Stomach (tissue), 19 donors: ENCODE measurements at places on chromosomes 2 and 18. TPM values are rescaled to one million over a fixed set of nuclear protein-coding genes. Genes with fewer than 3 reads are reported as not detected.

- H3K4me1 ChIP-seq: peaks cover 28% of the 10 kb centered on the region
- DNase-seq: peak; percentile 53
- H3K4me3 ChIP-seq: no peak overlapping the region
- H3K27me3 ChIP-seq: no peaks in the 10 kb centered on the region
- H3K27ac ChIP-seq: peak overlapping the region; percentile 64
Observed at GRCh38 chr18:57004366-57005121, 142.3 kb upstream of the BOD1L2 start.

GRCh38 chr2:86274265-86274917, 63.0 kb downstream of the REEP1 start:
- no peak overlapping the region for H3K4me3 ChIP-seq
- peaks cover 4% of the 10 kb centered on the region for H3K36me3 ChIP-seq

DNA sequence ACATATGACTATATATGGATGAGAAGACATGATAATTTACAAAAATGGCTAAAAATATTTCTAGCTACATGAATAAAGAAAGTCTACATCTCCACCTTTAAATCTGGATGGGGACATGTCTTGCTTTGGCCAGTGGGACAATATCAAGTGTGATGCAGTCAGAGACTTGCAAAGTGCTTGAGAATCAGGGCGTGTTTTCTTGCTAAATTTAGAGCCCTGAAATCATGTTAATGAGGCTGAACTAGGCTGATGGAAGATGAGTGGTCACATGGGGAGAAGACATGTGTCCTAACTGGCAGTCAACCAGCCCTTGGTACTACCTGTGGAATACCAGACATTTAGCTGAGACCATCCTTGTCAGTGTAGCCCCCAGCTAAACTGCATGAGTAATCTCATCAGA, 278.5 kb upstream of the RGPD4 start:
- no peaks in the 10 kb centered on the region for H3K4me1 ChIP-seq
- no peaks in the 10 kb centered on the region for H3K27me3 ChIP-seq
- no peaks in the 10 kb centered on the region for H3K36me3 ChIP-seq
- H3K27ac ChIP-seq: no peak overlapping the region

GRCh38 chr2:25307949-25308557, 33.7 kb downstream of the DNMT3A start:
- H3K4me3 ChIP-seq: no peak overlapping the region
- peaks cover 41% of the 10 kb centered on the region for H3K36me3 ChIP-seq
- peaks cover 62% of the 10 kb centered on the region for H3K4me1 ChIP-seq
- H3K27me3 ChIP-seq: no peaks in the 10 kb centered on the region
- DNase-seq: no peak
- no peak overlapping the region for H3K27ac ChIP-seq

GRCh38 chr2:40448476-40449079, 3.3 kb downstream of the SLC8A1 start:
- H3K27ac ChIP-seq: no peak overlapping the region
- H3K4me1 ChIP-seq: peaks cover 12% of the 10 kb centered on the region
- DNase-seq: no peak
- no peak overlapping the region for H3K4me3 ChIP-seq

GRCh38 chr2:73414696-73415095, 29.1 kb downstream of the ALMS1 start:
- H3K27ac ChIP-seq: no peak overlapping the region
- no peak overlapping the region for H3K4me3 ChIP-seq
- peaks cover 10% of the 10 kb centered on the region for H3K36me3 ChIP-seq

DNA sequence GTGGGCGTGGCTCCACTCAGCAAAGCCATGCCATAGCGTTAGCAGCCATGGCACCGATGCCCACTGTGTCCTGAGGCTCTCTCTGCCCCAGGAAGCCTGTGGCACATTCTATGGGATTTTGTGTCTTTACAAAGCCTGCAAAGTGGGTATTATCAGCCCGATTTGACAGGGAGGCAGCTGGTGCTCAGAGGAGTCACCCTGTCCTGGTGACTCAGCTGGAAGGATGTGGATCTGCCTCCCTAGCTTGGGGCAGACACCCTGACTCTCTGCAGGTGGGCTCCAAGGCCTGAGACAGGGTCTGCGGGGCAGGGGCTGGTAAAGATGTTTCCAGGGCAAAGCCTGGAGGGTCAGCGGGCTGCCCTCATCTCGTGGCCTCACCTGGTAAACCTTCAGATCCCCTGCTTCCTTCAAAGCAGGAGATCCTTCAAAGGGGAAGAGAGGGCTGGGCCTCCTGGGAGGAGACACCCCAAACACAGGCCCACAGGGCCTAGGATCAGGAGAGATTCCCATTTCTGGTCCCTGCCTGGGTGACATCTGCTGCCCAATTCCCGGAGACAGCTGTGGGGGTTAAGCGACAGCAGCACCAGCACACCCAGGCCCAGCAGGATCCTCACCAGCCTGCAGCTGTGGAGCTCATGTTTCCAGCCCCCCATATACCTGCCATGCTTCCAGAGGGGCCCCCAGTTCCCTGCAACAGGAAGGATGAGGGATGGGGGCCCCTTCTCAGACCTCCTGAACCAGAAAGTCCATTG, 3.0 kb upstream of the ASB1 start:
- H3K27me3 ChIP-seq: no peaks in the 10 kb centered on the region
- no peak overlapping the region for H3K27ac ChIP-seq
- H3K4me1 ChIP-seq: peaks cover 18% of the 10 kb centered on the region

DNA sequence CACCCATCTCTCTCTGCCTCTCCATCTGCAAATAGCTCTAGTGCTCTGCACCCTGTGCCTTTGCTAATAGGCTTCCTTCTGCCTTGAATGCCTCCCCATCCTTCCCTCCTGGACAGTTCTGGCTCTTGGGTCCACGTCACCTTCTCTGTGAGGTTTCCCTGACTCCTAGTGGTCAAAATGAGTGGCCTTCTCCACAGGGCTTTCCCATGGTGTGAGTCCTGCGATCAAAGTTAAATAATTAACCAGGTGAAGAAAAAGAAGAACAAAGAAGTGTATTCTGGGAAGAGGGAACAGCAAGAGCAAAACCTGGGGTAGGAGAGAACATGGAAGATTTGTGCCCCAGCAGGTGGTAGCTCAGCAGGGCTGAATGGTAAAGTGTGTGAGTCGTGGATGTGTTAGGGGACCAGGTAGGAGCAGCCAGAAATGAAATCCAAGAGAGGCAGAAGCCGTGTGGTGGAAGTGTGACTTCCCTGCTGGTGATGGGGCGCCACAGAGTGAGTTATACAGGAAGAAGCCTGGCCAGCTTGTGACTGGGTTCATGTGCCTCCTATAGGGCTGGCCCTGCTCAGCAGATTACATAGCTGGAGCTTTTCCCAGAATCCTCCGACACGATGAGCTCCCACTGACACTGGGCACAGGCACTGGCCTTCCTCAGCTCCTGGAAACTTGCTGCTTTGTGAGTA, 93.8 kb upstream of the LDAH start:
- H3K36me3 ChIP-seq: no peaks in the 10 kb centered on the region
- H3K27me3 ChIP-seq: no peaks in the 10 kb centered on the region
- no peak overlapping the region for H3K27ac ChIP-seq
- peak; percentile 52 for DNase-seq

DNA sequence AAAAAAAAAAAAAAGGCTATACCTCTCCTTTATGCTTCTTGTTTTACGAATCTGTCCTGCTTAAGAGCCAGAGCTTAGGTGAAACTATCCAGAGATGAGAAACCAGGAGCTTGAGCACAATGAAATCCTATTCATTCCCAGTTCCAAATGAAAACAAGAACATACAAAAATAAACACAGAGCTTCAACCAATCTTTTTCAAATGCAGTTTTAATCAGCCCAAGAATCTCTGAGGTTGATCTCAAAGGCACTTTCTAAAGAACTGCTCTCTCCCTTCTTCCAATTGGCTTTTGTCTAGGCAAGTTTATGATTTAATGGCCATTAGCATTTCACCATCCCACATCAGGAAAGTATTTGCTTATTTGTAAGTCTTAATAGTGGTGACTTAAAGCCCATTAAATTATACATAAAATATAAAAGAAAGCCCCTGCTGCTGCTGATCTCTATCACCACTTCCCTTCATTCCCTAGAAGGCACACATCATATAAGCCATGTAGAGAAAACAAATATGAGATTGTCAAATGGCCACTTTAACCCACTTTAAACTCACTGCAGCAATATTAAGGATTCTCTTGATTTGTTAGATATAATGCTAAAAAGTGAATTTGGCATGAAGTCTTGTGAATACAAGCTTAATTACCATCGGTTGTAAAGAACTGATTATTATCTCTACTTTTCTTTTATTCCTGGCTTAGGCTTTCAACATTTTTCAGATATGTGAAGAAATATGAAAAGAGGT, 29.3 kb upstream of the SCN9A start:
- no peaks in the 10 kb centered on the region for H3K27me3 ChIP-seq
- no peaks in the 10 kb centered on the region for H3K36me3 ChIP-seq

GRCh38 chr2:106117882-106118684, 76.0 kb downstream of the UXS1 start:
- peaks cover 13% of the 10 kb centered on the region for H3K4me1 ChIP-seq
- peaks cover 61% of the 10 kb centered on the region for H3K36me3 ChIP-seq
- no peak overlapping the region for H3K27ac ChIP-seq
- peak; percentile 58 for DNase-seq
- no peak overlapping the region for H3K4me3 ChIP-seq

- H3K27me3 ChIP-seq: no peaks in the 10 kb centered on the region
- peaks cover 20% of the 10 kb centered on the region for H3K4me1 ChIP-seq
- no peaks in the 10 kb centered on the region for H3K36me3 ChIP-seq
- peak overlapping the region; percentile 87 for H3K4me3 ChIP-seq
Observed at GRCh38 chr18:67517444-67517765, 885 bp upstream of the DSEL start.

- H3K36me3 ChIP-seq: no peaks in the 10 kb centered on the region
- H3K27me3 ChIP-seq: no peaks in the 10 kb centered on the region
- no peaks in the 10 kb centered on the region for H3K4me1 ChIP-seq
- H3K4me3 ChIP-seq: no peak overlapping the region
- no peak for DNase-seq
Observed at GRCh38 chr2:198084156-198084555, 279.8 kb downstream of the PLCL1 start.

DNA sequence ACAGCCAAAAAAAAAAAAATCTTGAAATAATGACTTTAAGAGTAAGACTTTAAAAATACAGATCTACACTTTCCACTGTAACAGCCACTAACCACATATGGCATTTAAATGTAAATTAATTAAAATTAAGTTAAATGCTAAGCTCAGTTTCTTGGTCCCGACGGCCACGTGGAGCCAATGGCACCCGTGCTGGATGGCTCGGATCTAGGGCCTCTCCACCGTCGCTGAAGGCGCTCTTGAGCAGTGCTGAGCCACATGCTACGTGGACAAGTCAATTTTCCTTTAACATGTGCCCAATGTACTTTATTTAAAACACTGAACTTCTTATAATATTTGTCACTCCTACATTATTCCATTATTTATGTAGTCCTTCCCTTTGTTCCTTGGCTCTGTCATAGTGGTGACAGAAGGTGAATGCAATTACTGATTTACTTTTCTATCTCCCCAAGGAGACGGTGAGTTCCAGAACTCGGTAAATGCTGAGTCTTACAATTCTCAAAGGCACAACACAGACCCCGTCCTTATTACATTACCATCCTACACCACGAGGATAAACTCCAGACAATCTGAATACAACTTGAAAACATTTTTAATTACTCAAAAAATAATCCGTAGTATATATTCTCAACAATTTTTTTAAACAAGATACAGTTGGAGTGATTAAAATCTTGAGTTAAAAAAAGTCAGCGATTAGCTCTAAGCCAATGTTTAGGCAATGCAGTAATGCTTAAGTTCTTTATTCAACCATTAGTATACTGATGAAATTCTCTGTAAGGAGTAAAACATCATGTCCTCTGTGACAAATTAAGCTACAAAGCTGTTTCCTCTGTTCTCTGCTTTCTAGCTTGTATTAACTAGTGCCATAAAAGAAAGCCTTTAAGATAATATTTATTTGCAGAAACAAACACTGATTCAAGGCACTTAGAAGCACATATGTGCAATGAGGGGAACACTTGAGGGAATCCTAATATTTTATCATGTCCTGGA, 95.1 kb downstream of the AFF3 start:
- no peaks in the 10 kb centered on the region for H3K4me1 ChIP-seq
- DNase-seq: no peak
- no peak overlapping the region for H3K27ac ChIP-seq
- no peaks in the 10 kb centered on the region for H3K36me3 ChIP-seq
- H3K27me3 ChIP-seq: no peaks in the 10 kb centered on the region

GRCh38 chr2:134232461-134232860, 21.4 kb upstream of the MGAT5 start:
- no peaks in the 10 kb centered on the region for H3K27me3 ChIP-seq
- H3K4me1 ChIP-seq: peaks cover 42% of the 10 kb centered on the region
- peak; percentile 36 for DNase-seq

DNA sequence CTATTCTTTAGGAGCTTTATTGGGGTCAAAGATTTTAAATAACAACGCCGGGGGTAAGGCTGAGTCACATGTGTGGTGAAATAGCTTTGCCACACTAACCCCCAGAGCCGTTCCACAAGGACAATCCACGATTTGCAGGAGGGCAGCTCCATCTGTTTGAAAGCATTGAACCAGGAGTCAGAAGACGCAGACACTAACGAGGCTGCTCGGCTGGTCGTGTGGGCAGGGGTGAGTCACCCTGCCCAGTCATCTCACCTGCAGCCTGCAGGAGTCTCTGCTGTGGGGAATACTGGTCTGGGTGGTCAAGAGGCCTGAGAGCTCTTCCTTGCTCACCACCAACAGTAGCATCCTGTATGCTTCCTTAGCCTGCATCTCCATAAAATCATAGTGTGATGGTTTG, 149.2 kb upstream of the NCK2 start:
- H3K4me1 ChIP-seq: peaks cover 4% of the 10 kb centered on the region
- no peak overlapping the region for H3K27ac ChIP-seq
- no peak for DNase-seq
- H3K36me3 ChIP-seq: no peaks in the 10 kb centered on the region
- no peaks in the 10 kb centered on the region for H3K27me3 ChIP-seq

The RASGRP3 gene
- total RNA-seq: 0.29 TPM

The EPB41L3 gene
- total RNA-seq: 9.8 TPM

The SPC25 gene
- total RNA-seq: not detected
